Myocyte (in vitro differentiated cells): ENCODE measurements at places on chromosomes 7 and 10. TPM values are rescaled to one million over a fixed set of nuclear protein-coding genes. Genes with fewer than 3 reads are reported as not detected.

DNA sequence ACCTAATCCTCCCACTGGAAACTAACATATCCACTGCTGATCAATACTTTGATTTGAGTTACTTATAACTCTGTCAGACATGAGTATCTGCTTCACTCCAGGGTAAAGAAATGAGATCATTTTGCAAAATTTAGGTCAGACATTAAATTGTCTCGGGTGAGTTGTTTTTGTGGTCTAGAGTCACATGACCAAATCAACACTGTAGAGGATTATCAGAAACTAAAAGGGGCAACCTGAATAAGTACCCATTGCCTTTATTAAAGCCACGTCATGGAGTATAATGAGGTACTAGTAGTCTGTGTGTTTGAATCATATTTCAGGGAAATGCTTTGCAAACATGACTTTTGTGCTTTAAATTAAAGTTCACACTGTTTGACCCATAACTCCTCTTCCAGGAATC lies 107.7 kb upstream of the ADO start:
- DNase-seq: no peak

The DRGX gene
- not detected in 2 replicates for total RNA-seq

GRCh38 chr7:142855114-142855743 lies 353 bp downstream of the EPHB6 start:
- DNase-seq: peak; percentile 9

DNA sequence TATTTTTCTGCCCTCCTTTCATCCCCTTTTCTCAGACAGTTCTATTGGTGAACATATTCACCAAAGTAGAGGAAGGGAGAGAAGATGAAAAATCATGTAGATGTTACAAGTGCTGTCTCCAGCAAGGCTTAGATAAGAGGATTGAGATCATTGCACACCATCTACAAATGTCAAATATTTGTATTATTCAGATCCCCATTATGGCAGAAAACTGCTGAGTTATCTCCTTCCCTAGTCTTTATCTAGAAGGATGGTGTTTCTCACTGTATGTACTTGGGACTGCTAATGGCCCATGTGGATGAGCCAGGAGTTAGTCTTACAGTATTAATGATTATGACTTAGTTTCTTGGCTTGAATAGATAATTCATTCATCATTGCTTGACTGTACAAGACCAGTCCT lies 147.2 kb upstream of the EEPD1 start:
- DNase-seq: no peak

GRCh38 chr10:19706904-19707303 lies 109.3 kb upstream of the PLXDC2 start:
- no peak for DNase-seq

DNA sequence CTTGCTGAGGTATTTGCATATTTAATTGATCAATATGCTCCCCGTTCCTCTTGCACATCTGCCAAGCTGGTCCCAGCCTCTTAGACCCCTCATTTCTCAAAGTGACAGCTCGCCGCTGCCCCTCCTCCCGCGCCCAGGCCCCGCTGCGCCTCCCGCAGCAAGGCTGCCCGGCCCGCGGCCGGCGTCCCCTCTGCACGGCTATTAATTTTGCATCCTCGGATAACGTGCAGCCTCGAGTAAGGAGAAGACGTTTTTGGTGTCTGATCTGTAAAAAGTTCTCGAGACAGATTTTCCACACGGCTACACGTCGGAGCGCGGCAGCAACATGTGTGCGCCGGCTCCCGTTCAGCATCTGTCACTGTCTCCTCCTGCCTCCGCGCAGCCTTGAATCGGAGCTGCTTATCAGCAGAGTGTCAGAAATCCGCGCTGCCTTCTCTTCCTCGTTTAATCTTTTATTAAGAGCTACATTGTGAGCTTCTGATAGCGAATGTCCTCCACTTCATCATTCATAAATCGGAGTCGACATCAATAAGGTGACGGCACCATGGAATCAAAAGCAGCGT lies 65.3 kb downstream of the EBF3 start:
- DNase-seq: no peak

DNA sequence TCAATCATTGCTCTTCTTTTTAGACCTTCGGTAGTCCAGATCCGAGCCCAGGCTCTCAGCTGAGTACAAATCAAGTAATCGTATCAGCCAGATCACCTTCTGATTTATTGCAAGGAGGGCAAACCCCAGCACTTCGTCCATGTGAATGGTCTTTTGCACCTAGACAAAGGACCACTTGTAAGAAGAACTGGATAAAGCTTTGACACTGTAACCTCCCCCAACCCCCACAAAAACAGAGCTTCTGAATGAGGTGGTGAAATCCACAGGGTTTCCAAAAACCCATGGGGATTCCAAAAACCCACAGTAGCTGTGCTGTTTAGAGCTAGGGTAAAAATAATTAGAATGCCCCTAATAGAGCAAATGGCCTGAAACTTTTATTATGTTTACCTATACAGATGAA lies 148.8 kb upstream of the ODAD2 start:
- no peak for DNase-seq

GRCh38 chr10:85147346-85148250 lies 819.2 kb downstream of the CCSER2 start:
- no peak for DNase-seq

DNA sequence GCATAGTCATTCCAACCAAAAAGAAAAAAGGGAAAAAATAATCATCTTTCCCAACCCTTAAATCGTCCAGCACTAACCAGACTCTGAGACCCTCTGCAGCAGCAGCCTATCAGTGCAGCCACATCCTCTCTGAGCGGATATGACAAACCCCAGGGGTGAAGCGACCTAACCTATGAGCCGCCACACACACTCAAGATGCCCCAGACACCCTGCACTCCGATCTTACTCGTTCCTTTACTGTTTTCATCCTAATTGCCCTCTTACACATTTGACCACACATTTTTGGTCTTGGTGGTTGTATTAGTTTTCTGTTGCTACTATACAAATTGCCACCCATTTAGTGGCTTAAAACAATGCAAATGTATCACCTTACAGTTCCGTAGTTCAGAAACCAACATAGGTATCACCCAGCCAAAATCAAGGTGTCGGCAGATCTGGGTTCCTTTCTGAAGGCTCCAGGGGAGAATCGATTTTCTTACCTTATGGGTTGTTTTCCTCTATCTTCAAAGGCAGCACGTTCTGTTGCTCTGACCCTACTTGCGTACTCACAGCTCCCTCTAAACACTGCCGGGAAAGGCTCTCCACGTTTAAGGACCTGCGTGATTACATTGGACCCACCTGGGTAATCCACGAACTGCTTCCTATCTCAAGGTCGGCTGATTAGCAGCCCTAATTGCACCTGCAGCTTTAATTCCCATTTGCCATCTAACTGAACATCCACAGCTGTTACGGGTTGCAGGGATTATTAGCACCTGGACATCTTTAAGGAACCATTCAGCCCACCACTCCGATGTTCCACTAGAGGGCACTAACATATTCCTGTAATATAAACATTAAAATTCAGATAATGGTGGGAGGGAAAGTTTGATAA lies 37.3 kb upstream of the PRSS1 start:
- peak; percentile 37 for DNase-seq

- DNase-seq: no peak
Observed at GRCh38 chr7:116979430-116979829, 26.1 kb downstream of the ST7 start.

DNA sequence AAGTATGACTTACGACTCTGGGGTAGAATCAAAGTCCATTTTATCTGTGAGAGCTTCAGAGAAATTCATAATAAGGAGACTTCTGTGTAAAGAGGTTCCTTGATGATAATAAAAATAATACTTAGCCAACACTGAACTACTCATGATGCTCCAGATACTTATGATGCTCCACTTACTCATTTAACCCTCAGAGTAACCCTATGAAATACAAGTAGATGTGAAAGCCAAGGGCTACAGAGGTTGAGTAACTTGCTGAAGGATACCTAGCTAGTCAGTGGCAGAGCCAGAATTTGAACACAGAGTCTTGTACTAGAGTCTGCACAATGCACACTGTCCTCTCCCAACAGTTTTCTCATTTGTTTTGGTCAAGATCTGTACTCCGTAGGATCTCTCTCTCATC lies 89.5 kb downstream of the HECW1 start:
- DNase-seq: no peak

The ASAH2B gene
- total RNA-seq: 5.1 and 5.4 TPM in 2 replicates

DNA sequence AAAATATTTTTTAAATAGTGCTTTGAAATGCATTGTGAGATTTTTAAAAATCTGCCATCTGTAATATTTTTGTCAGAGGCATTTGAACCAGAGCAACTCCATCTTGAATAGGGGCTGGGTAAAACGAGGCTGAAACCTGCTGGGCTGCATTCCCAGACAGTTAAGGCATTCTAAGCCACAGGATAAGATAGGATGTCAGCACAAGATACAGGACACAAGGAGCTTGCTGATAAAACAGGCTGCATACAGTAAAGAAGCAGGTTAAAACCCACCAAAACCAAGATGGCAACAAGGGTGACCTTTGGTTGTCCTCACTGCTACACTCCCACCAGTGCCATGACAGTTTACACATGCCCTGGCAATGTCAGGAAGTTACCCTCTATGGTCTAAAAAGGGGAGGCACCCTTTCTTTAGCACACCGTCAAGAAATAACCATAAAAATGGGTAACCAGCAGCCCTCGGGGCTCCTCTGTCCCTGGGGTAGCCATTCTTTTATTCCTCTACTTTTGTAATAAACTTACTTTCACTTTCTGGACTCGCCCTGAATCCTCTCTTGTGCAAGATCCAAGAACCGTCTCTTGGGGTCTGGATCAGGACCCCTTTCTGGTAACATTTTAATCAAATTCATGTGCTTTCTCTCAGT lies 273.7 kb downstream of the SEMA3D start:
- peak; percentile 9 for DNase-seq

DNA sequence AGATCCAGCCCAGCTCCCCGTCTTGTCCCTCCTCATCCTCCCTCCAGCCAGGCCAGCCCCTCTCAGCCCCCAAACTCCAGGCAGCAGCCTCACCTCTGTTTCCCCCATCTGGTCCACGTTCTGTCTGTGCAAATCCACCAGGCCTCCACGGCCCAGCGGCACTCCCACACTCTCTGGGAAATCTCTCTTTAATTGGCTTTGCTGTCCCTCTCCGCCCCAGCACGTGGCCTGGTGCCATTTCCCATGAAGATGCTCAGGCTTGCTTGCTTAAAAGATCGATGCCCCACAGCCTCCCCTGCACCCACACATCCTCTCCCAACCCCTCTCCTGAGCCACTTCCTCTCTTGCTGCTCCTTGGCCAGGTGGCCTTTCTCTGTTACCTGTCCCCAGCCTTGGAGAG lies 39.3 kb downstream of the PRF1 start:
- no peak for DNase-seq

- no peak for DNase-seq
Observed at GRCh38 chr10:74556072-74556705, 270.2 kb upstream of the KAT6B start.

- DNase-seq: no peak
Observed at GRCh38 chr10:14775656-14776055, 959 bp upstream of the FAM107B start.

The PNLIPRP2 gene
- not detected in 2 replicates for total RNA-seq

The LGI1 gene
- total RNA-seq: not detected in 2 replicates
